ENCODE measurements at places on chromosomes 5 and 9. TPM values are rescaled to one million over a fixed set of nuclear protein-coding genes. Genes with fewer than 3 reads are reported as not detected.

- no peak for DNase-seq
These were observed 13.8 kb downstream of the HNRNPK start for GRCh38 chr9:83966209-83966582.

- DNase-seq: peak; percentile 37
These were observed 581.8 kb downstream of the TAF11L14 start for GRCh38 chr5:18216016-18216415.

Gene FRMPD1
- not detected for total RNA-seq

DNA sequence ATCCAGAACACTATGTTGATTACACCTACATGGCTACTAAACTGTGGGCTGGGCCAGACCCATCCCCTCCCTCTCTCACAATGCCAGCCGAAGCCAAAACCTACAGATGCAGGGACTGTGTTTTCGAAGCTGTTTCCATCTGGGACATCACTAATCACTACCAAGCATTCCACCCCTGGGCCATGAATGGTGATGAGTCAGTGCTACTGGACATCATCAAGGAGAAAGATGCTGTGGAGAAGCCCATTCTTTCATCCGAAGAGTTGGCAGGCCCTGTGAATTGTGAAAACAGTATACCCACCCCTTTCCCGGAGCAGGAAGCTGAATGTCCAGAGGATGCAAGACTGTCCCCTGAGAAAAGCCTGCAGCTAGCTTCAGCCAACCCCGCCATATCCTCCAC, 65.0 kb downstream of the ZNF462 start:
- no peak for DNase-seq

DNA sequence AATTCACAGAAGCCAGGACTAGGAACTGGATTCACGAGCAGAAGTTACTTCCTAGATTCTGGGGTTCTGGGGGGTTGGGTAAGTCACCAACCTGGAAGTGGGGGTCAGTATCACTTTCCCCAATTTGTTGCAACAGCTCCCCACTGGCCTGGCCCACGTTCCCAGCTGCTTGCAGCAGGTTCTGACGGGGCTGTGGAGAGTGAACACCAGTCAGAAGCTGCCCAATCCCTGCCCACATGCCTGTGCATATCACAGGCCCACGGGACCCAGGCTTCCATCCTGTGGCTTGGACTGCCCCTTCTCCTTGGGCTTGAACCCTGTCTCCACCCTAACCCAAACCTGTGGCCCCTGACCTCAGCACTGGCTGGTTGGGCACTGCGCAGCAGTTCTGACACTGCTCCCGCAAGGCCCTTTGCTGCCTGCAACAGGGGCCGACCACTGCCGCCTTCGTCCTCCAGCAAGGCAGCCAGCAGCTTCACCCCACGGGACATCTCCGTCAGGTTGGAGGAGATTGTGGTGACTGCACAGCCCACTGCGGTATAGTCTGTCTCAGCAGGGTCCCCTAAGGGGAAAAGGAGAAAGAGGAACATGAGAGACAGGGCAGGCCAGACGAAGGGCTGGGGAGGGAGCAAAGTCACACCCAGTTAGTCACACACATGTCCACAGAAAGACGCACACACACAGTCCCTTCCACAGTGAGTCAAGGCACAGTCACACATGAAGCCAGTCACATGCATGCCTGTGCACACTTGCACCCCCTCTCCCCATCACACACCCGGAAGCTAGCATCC, 13.1 kb downstream of the TLN1 start:
- no peak for DNase-seq

DNA sequence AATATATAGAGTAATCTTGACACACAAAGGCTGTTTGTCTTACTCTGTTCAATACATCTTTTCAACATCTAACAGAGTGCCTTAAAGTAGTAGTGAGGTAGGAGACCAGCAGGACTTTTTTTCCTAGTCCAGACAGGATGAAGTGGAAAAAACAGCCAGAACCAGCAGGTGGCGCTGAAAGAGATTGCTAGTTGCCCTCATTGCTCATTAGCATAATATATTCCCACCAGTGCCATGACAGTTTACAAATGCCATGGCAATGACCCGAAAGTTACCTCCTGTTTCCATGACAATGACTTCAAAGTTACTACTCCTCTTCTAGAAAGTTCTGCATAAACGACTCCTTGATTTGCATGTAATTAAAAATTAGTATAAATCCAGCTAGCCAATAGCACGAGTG, 387.4 kb downstream of the ACTL7B start:
- DNase-seq: peak; percentile 52

DNA sequence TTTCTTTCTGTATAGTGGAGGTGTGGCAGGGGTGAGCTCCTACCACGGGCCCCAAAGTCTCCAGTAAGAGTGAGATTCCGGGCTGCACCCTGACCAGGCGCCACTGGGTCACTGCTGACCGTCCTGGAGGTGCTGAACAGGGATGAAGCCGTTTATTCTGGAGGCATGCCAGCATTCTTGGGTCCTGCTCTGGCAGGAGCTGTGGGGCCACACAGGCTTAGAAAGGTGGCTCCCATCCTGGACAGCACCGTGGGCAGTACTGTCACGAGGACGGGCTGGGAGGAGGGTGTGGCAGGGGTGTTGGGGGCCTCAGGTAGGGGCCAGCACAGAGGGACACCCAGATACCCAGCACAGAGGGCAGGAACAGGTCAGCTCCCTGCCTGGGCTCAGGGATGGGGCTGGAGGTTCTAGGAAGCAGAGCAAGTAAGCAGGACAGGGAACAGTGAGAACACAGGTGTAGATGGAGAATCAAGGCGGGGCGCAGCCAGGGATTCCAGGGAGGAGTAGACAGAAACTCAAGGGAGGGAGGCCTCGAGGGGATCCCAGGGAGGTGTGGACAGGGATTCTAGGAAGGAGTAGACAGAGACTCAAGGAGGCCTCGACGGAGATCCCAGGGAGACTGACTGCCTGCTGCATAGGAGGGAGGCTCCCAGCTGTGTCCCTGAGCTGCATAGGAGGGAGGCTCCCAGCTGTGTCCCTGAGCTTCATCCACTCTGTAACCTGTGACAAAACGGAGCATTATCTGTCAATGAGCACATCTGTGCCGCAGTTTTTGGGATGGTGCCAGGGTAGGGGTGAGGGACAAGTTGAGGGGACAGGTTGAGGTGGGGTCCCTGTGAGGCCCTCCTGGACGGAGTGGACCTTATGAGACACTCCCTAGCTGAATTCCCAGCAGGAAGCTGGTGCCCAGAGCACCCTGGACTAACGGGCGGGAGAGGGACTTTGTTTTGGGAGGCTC, 1.1 kb upstream of the PLEKHG4B start:
- no peak for DNase-seq

DNA sequence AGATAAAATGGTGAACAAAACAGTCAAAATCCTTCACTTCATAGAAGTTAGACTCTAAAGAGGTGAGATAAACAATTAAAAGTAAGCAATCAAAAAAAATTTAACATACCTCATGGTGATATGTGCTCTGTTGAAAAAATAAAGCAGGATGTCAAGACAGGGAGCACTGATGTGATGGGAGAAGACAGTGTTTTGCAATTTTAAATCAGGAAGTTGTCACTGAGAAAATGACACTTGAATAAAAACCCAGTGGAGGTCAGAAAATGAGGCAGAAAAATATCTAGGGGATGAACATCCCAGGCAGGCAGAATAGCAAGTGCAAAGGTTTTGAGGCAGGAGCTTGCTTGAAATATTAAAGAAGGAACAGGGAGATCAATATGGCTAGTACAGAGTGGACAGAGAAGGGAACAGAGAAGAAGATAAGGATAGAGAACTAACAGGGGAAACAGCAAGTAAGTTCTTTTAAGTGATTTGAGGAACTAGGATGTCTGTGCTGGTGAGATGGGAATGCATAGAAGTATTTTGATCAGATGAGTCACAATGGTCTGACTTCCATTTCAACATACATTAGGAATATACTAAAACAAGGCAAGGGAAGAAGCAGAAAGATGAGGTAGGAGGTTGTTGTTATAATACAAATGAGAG, 130.4 kb downstream of the CHSY3 start:
- DNase-seq: no peak

Gene ARL10
- not detected for total RNA-seq

Gene ZNF483
- total RNA-seq: 0.21 TPM

- DNase-seq: no peak
These were observed 15.0 kb upstream of the SLC1A1 start for GRCh38 chr9:4475301-4475700.

Gene PTPN3
- total RNA-seq: 5.9 TPM

DNA sequence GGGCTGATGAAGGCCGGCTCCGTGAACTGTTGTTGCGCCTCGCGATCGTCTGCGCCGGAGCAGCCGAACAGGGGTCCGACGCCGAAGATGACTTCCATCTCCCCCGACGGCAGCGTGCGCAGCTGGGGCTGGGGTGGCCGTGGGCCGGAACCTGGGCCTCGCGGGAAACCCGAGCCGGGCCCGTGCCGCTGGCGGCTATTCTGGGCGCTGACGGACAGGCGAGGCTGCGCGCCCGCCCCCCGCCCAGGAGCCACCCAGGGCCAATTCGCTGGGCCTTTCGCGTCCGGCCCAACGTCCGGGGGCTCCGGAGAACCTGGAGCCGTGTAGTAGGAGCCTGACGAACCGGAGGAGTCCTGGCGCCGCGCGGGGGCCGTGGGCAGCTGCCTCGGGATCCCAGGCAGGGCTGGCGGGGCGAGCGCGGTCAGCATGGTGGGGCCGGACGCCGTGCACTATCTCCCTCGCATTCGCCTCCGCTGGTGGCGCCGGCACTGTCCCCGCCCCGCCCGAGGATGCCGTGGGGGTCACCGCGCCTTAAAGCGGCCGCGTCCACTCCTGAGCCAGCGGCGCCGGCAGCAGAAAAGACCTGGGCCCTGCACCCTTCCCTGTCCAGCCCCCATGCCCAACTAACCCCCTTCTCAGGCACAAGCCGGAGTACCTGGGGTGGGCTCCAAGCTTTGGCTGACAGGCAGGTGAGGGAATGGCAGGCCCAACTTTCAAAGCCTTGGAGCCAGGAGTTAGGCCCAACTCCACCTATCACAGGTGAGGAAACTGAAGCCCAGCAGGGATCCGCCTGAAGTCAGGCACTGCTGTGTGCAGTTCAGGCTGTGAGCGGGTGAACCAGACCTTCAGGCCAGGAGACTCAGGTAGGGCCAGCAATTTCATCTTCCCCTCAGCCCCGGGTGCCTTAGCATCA, at the start of gene PROB1:
Gene PROB1 (minus strand): TSS at position 451 of the 913 bp plus-strand sequence. CDS start 23 bp downstream, at position 428.
- no peak for DNase-seq

- DNase-seq: no peak
These were observed 369.9 kb downstream of the DNAH5 start for GRCh38 chr5:13574574-13574973.

- DNase-seq: no peak
These were observed 12.2 kb upstream of the TEX48 start for GRCh38 chr9:114694146-114694545.

Gene C5orf22
- total RNA-seq: 29.0 TPM

DNA sequence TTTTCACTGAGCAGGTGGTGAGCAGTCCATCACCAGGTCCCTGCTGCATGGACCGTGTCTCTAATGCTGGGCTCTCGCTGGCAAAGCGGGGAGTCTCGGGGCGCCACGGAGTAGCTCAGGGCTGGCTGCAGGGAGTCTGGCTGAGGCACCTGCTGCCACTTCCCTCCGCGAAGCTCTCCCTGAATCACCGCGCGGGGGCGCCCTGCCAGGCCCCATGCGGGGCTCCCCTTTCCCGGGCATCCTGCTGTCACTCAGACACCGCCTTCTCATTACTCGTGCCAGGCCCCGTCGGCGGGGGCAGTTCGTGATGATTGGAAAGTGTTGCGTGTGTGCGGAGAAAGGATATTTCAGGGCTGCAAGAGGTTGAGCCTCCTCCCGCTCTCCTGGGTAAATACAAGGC, 335.8 kb downstream of the IRX2 start:
- DNase-seq: no peak

DNA sequence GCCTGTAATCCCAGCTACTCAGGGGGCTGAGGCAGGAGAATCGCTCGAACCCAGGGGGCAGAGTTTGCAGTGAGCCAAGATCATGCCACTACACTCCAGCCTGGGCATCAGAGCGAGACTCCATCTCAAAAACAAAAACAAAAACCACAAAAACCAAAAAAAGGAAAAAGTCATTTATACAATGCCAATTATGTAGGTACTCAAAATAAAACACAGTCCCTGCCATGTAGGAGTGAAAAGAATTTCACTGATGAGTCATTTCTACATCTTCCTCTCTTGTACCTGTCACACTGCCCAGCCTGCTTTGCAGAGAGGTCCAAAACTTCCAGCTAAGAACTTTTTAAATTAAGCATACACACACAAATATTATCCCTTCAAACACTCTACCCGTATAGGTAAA, 215.8 kb downstream of the EPB41L4A start:
- no peak for DNase-seq

DNA sequence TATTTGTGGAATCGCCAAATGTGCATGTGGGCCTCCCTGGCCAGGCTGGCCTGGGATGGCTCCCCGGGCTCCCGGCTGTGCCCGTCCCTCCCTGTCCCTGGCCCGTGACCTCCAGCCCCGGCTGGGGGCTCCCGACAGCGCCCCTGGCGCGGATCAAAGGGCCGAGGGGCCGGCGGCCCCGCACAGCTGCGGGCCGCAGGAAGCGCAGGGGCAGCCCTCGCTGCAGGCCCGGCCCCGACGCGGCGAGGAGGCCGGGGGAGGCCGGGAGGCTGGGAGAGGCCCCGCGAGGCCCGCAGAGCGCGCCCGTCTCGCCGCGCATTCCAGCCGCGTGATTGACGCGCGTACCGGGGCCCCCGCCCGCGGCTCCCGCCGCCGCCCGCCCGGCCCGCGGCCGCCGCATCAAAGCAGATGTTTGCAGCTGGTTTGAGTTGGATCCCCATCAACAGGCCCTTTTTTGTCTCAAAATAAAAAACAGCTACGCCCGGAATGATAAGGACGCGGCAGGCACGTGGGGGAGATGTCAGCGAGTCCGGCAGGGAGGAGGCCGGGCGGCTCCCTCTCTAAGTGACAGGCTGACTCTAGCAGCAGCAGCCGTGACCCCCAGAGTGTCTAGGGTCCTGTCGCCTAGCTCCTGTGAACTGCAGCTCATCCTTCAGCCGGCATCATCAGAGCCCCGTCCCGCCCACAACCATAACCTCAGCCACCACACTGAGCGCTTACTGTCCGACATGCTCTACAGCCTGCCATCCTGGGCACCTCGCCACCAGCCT, 69.4 kb downstream of the LMX1B start:
- no peak for DNase-seq

DNA sequence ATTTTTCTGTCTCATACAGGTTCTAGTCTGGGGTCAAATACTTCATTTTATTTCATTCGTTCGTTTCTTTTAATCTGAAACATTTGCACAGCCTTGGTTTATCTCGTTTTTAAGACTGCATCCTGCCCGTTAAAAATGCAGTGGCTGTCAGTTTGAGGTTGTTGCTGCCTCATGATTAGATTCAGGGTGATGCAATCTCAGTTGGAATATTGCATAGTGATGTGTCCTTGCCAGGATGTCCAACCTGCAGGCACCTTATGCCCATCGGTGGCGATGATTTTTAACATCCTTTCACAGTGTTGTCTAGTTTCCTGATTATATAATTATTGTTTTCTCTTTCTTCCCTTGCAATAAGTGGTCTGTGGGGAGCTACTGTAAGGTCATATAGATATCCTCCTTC, 45.1 kb downstream of the SH3GL2 start:
- no peak for DNase-seq

Gene AK1
- total RNA-seq: 45.7 TPM

- no peak for DNase-seq
These were observed 42.7 kb upstream of the CDC42SE2 start for GRCh38 chr5:131221008-131221703.

- DNase-seq: no peak
These were observed 204.3 kb upstream of the KLF9 start for GRCh38 chr9:70618784-70619183.

Gene EDIL3
- 227 TPM for total RNA-seq

Gene CDK9
- 24.8 TPM for total RNA-seq

Gene FGF18
- total RNA-seq: not detected

GRCh38 chr9:14779566-14780022, 57.1 kb upstream of the CER1 start:
- peak; percentile 23 for DNase-seq

All from H4 (cell line).